GM19239 (cell line): ENCODE measurements at places on chromosomes 12 and 14.

- no peak for DNase-seq
These were observed 27.8 kb downstream of the C14orf132 start for GRCh38 chr14:96066976-96067375.

- DNase-seq: no peak
These were observed 49.4 kb downstream of the LRRC9 start for GRCh38 chr14:59969319-59969718.

GRCh38 chr12:97275256-97275655 is 187.3 kb upstream of the RMST start:
- DNase-seq: no peak

DNA sequence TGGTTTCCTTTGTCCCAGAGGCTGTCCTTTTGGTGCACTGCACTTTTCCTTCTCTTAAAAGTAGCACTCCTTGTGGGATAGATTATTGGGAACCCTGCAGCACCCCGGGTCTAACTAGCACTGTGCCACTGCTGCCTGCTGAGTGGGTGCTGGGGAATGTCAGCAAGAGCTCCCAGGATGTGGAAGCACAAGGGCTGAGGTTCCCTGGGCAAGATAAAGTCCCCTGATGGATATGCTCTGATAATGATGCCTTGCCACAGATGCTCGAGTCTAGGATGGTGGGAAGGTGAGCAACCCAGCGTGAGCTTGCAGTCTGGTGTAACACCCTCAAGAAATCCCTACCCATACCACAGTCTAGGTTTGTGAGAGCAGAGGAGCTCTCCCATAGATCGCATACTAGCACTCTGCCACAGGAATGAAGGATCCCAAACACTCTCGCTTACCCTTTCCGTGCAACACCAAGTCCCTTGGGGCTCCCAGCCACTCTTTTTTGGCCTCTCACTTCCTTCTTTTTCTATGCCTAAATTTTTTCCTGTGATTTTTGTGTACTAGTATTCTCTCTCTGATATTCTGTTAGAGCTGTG is 32.6 kb downstream of the USP15 start:
- DNase-seq: no peak

DNA sequence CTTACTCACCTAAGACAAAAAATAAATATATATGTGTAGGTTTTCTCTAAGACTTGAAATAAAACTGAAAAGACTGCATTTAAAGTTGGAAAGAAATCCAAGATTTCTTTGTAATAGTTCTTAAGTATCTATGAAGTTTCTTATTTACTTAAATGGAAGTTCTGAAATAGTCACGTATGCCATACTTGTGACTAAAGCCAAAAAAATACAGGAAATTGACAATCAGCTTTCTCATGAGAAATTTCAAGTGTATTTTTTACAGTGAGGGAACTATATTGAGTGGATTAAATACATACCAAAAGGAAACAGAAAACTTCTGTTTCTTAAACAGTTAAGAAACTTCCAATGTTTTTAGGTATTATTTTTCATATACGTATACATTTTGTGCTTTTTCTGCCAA is 188.1 kb downstream of the DPY19L2 start:
- DNase-seq: no peak

DNA sequence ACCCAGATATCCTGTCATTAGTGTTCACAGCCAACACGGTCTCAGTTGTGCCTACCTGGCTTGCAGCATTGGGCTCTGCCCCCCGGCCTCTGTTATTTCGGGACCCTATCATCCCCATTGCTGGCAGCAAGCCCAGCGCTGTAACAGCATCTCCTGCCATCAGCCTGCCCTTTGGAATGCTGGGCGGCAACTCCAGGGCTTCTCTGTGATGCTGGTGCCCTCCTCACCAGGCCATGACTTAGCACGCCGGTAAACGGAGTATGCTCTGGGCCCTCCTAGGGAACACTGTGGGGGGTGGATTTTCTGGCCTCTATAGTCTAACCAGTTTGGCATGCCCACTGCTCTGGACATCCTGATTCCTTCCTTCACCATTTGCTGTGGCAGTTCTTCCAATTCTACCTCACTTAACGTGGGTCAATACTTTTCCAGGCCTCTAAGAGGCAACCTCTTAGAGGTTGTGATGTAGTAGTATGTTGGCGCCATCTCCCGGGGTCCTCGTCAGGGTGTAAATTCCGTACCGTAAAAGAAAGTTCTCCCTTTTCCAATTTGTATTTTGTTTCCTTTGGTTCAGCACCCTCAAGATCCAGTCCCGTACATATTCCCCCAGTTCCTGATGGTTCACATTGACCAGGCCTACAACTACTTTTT is 80.0 kb downstream of the SINHCAF start:
- DNase-seq: no peak

- DNase-seq: no peak
These were observed 436.2 kb downstream of the RAD51B start for GRCh38 chr14:68255693-68256178.

- DNase-seq: no peak
These were observed 318.8 kb downstream of the NRXN3 start for GRCh38 chr14:78488938-78489337.

GRCh38 chr14:73924337-73924736 is 25.6 kb downstream of the FAM161B start:
- DNase-seq: no peak

GRCh38 chr12:26204612-26205289 is 9.4 kb downstream of the SSPN start:
- DNase-seq: no peak

- no peak for DNase-seq
These were observed 62.7 kb downstream of the CHST11 start for GRCh38 chr12:104519190-104520019.

DNA sequence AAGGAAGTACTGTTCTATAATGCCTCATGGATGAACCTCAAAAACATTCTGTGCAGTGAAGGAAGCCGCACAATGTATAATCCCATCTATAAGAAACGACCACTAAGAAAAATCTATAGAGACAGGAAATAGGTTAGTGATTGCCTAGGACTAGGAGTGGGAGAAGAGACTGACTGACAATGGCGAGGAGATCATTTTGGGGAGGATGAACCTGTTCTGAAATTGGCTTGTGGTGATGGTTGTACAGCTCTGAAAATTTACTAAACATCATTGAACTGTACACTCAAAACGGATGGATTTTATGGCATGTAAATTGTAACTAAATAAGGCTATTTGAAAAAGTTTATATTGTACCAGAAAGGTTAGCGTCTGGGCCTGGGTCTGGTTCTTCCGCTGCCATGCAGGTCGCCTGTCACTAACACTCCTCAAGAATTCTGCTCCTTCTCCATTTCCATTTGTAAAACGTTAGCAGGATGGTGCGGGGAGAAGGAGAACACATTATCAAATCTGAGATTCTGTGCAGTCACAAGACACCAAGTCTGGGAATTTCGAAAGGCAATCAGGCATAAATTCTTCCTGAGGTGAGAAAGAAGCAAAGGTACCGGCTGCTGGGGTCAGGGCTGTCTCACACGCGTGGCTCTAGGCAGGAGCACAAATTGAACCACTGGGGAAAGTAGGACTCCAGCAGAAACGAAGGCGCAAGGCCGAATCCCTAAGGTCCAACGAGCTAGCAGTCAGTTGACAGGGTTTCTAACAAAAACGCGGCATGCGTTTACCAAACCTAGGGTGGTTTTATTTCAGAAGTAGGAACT is 845 bp upstream of the COCH start:
- DNase-seq: no peak

DNA sequence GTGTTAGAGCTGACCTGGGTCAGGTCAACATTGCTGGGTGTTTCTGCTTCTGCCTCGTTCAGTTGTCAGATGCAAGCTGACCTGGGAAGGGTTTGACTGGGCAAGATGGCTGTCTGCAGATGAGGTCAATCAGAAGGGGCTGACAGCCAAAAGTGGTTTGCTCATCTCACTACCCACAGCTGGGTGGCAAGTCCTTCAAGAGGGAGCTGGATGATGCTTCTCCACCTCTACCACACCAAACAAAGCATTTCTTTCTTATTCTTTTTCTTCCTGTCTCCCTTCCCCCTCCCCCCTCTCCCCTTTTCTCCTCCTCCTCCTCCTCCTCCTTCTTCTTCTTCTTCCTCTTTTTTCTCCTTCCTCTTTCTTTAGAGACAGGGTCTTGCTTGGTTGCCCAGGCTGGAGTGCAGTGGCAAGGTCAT is 268.2 kb upstream of the PLEKHG7 start:
- DNase-seq: no peak

- no peak for DNase-seq
These were observed 102.1 kb downstream of the ERGIC2 start for GRCh38 chr12:29278673-29279420.

- DNase-seq: no peak
These were observed 69.0 kb upstream of the DDX11 start for GRCh38 chr12:31004666-31005065.

DNA sequence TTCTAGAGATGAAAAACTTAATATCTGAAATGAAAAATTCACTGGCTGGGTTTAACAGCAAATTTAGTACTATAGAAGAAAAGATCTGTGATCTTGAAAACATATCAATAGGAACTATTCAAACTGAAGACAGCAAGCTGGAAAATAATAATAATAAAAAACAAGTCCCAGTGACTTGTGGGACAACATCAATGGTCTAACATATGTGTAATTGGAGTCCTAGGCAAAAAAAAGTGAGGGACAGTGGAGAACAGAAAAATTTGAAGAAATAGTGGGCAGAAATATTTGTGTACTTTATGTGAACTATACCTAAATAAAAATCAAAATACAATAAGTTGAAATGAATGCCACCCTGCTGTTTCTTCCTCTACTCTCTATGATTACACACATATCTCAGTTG is 2.4 kb upstream of the SERPINA9 start:
- DNase-seq: no peak

- DNase-seq: no peak
These were observed 5.2 kb upstream of the VRK1 start for GRCh38 chr14:96792003-96792402.
